ENCODE measurements at places on chromosomes 3 and 15.

GRCh38 chr15:57526076-57526475 lies 65.6 kb upstream of the MYZAP start:
- H3K27me3 ChIP-seq, result no peaks in the 10 kb centered on the region
- no peaks in the 10 kb centered on the region for H3K4me1 ChIP-seq
- H3K27ac ChIP-seq, result no peak overlapping the region
- DNase-seq, result no peak
- no peaks in the 10 kb centered on the region for H3K36me3 ChIP-seq

GRCh38 chr3:171940151-171940649 lies 97.1 kb downstream of the TMEM212 start:
- no peak for DNase-seq
- H3K27me3 ChIP-seq, result no peaks in the 10 kb centered on the region
- no peaks in the 10 kb centered on the region for H3K4me1 ChIP-seq

DNA sequence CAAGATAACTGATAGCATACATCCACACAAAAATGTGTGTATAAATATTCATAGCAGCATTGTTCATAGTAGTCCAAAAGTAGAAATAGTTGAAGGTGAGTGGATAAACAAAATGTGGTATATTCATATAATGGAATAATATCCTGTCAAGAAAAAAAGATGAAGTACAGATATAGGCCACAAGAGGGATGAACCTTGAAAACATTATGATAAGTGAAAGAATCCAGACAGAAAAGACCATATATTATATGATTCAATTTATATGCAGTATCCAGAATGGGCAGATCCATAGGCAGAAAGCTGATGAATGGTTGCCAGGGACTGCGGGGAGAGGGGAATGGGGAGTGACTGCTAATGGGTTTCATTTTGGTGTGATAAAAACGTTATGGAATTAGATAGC lies 54.3 kb upstream of the TNIK start:
- DNase-seq, result no peak
- no peaks in the 10 kb centered on the region for H3K27me3 ChIP-seq
- no peaks in the 10 kb centered on the region for H3K4me1 ChIP-seq

GRCh38 chr3:120661106-120661905 lies 20.7 kb downstream of the HGD start:
- no peaks in the 10 kb centered on the region for H3K27me3 ChIP-seq
- no peak for DNase-seq
- no peak overlapping the region for H3K27ac ChIP-seq
- no peaks in the 10 kb centered on the region for H3K36me3 ChIP-seq
- peaks cover 4% of the 10 kb centered on the region for H3K4me1 ChIP-seq

GRCh38 chr3:72145506-72146380 lies 360.8 kb upstream of the PROK2 start:
- H3K27me3 ChIP-seq, result no peaks in the 10 kb centered on the region
- no peaks in the 10 kb centered on the region for H3K4me1 ChIP-seq
- no peak overlapping the region for H3K27ac ChIP-seq
- H3K36me3 ChIP-seq, result no peaks in the 10 kb centered on the region
- H3K4me3 ChIP-seq, result no peak overlapping the region

- no peak overlapping the region for H3K27ac ChIP-seq
- no peaks in the 10 kb centered on the region for H3K36me3 ChIP-seq
- H3K4me1 ChIP-seq, result peaks cover 5% of the 10 kb centered on the region
- DNase-seq, result no peak
- no peak overlapping the region for H3K4me3 ChIP-seq
These were observed 6.0 kb downstream of the SSR3 start for GRCh38 chr3:156548902-156549301.

DNA sequence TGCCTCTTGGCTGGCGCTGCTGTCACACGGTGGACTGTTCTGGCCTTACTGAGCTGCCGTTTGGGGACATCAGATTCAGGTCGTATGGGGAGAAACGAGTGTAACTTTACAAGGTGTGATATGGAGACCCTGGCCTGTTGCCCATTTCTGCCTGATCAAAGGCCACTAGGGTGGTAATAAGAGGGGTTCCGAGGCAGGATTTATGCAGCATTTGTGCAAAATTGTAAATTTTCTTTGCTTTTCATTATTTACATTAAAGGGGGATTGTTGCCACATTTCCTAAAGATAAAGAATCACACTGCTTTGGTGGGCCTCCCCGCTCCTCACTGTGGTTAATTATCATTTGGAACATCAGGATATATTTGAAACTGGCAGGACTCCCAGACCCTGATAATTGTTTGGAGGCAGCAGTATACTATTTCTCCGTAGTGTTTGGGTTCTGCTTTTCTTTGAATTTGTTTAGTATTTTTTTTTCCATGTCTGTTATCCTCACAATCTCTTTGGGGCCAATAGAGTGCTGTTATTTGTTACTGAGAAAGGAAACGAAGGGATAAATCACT lies 891 bp downstream of the NXPE3 start:
- peaks cover 13% of the 10 kb centered on the region for H3K4me1 ChIP-seq
- H3K27ac ChIP-seq, result peak overlapping the region; percentile 95
- peak overlapping the region; percentile 65 for H3K4me3 ChIP-seq
- H3K36me3 ChIP-seq, result no peaks in the 10 kb centered on the region

GRCh38 chr3:41640076-41640475 lies 321.8 kb downstream of the ULK4 start:
- H3K4me1 ChIP-seq, result no peaks in the 10 kb centered on the region
- no peaks in the 10 kb centered on the region for H3K36me3 ChIP-seq
- no peak overlapping the region for H3K4me3 ChIP-seq
- no peaks in the 10 kb centered on the region for H3K27me3 ChIP-seq
- DNase-seq, result no peak

- H3K36me3 ChIP-seq, result no peaks in the 10 kb centered on the region
- H3K4me1 ChIP-seq, result no peaks in the 10 kb centered on the region
- H3K27me3 ChIP-seq, result no peaks in the 10 kb centered on the region
- H3K27ac ChIP-seq, result no peak overlapping the region
These were observed 1432.1 kb upstream of the GBE1 start for GRCh38 chr3:83193526-83193925.

- no peaks in the 10 kb centered on the region for H3K27me3 ChIP-seq
- peak overlapping the region; percentile 74 for H3K27ac ChIP-seq
- H3K36me3 ChIP-seq, result no peaks in the 10 kb centered on the region
- H3K4me1 ChIP-seq, result peaks cover 16% of the 10 kb centered on the region
These were observed 26.3 kb downstream of the BMF start for GRCh38 chr15:40082195-40082883.

- no peaks in the 10 kb centered on the region for H3K27me3 ChIP-seq
- no peak overlapping the region for H3K4me3 ChIP-seq
- DNase-seq, result no peak
- no peaks in the 10 kb centered on the region for H3K4me1 ChIP-seq
- no peaks in the 10 kb centered on the region for H3K36me3 ChIP-seq
- no peak overlapping the region for H3K27ac ChIP-seq
These were observed 41.5 kb downstream of the PLSCR4 start for GRCh38 chr3:146209371-146209770.

DNA sequence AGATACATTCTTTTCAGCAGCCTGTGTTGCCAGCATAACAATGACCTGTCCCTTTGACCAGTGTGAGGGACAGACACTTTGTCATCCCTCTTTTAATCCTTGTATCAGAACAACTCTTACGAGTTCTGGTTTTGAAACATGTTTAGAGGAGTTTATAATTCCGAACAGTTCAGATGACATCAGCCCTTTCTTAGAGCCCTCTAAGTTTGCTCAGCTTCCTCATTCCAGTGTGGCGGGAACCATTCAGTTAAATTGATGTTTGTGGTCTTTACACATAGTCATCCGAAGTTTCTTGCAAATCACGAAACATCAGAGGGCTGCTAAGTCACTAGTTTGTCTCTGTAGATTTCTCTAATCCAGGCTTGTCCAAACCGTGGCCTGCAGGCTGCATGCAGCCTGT lies 102.5 kb downstream of the AKAP13 start:
- H3K27me3 ChIP-seq, result no peaks in the 10 kb centered on the region
- peaks cover 7% of the 10 kb centered on the region for H3K36me3 ChIP-seq
- no peak overlapping the region for H3K4me3 ChIP-seq
- H3K27ac ChIP-seq, result peak overlapping the region; percentile 75

- H3K27ac ChIP-seq, result no peak overlapping the region
- DNase-seq, result no peak
- H3K4me3 ChIP-seq, result no peak overlapping the region
- no peaks in the 10 kb centered on the region for H3K36me3 ChIP-seq
- H3K4me1 ChIP-seq, result no peaks in the 10 kb centered on the region
These were observed 9.0 kb downstream of the ZNF662 start for GRCh38 chr3:42914771-42915515.

DNA sequence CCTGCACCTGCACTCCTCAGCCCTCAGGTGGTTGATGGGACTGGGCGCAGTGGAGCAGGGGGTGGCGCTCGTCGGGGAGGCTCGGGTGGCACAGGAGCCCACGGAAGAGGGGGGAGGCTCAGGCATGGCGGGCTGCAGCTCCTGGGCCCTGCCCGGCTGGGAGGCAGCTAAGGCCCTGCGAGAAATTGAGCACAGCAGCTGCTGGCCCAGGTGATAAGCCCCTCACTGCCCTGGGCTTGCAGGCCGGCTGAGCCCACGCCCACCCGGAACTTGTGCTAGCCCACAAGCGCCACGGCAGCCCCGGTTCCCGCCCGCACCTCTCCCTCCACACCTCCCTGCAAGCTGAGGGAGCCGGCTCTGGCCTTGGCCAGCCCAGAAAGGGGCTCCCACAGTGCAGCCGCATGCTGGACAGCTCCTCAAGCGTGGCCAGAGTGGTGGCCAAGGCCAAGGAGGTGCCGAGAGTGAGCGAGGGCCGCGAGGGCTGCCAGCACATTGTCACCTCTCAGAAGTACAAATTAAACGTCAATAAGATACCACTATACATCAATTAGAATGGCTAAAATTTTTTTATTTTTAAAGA lies 5.1 kb upstream of the VHL start:
- H3K27ac ChIP-seq, result no peak overlapping the region
- no peaks in the 10 kb centered on the region for H3K4me1 ChIP-seq
- DNase-seq, result no peak
- H3K4me3 ChIP-seq, result no peak overlapping the region

GRCh38 chr3:197366301-197367044 lies 68.1 kb upstream of the DLG1 start:
- H3K4me3 ChIP-seq, result no peak overlapping the region
- peaks cover 40% of the 10 kb centered on the region for H3K4me1 ChIP-seq
- H3K27me3 ChIP-seq, result no peaks in the 10 kb centered on the region
- H3K36me3 ChIP-seq, result no peaks in the 10 kb centered on the region

DNA sequence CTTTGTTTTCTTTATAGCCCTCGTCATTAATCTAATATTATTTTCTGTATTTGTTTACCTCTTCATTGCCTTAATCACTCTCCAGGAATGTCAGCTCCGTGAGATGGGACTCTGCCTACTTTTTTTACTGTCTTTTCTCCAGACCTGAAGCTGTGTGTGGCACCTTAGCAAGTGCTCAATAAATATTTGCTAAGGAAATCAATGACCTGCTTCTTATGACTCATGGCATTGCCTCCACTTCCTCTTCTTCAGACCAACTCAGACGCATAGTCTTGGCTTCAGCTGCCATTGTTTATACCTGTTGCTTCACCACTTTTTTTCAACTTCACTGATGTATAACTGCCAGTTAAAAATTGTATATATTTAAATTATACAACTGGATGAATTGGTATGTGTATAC lies 218.5 kb upstream of the CMC1 start:
- no peaks in the 10 kb centered on the region for H3K36me3 ChIP-seq
- no peak for DNase-seq
- no peak overlapping the region for H3K27ac ChIP-seq
- H3K27me3 ChIP-seq, result no peaks in the 10 kb centered on the region
- H3K4me1 ChIP-seq, result no peaks in the 10 kb centered on the region

- H3K36me3 ChIP-seq, result no peaks in the 10 kb centered on the region
- H3K27me3 ChIP-seq, result no peaks in the 10 kb centered on the region
- H3K4me3 ChIP-seq, result no peak overlapping the region
- no peak overlapping the region for H3K27ac ChIP-seq
- no peaks in the 10 kb centered on the region for H3K4me1 ChIP-seq
- DNase-seq, result no peak
These were observed 59.9 kb upstream of the PPIB start for GRCh38 chr15:64222573-64223366.

DNA sequence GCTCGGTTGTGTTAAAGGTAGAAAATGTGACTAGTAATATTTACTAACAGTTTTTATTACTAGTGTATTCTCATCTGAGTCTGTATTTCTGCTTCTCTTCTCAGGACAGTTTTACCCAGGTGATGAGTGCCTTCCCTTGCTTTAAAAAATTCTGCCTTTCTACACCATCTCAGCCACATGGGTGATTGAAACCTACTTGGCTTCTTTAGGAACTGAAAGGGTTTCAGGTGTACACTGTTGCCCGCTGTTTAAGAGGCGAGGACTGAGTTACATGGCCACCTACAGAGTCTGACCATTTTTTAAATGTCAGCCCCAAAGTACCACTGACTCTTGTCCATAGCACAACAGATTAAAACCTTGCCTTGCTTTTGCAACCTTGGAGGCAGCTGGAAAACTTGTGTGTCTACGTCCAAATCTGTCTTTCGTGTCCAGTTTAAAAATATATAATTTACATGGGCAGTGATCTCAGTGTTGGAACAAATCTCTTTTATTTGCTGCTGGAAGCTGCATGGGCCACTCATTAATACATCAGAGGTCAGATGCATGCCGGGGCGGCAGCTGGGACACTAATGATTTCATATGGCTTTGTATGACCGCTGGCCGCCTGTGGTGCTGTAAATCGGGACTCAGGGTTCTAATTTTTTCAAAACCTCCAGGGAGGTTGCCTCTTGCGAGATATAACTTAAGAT lies 44.6 kb downstream of the TRIM71 start:
- no peak overlapping the region for H3K27ac ChIP-seq
- no peaks in the 10 kb centered on the region for H3K4me1 ChIP-seq
- no peak overlapping the region for H3K4me3 ChIP-seq
- no peaks in the 10 kb centered on the region for H3K36me3 ChIP-seq

- H3K4me1 ChIP-seq, result no peaks in the 10 kb centered on the region
- H3K27me3 ChIP-seq, result no peaks in the 10 kb centered on the region
- no peak for DNase-seq
- H3K4me3 ChIP-seq, result no peak overlapping the region
These were observed 172.7 kb upstream of the TRIM42 start for GRCh38 chr3:140505213-140505612.

DNA sequence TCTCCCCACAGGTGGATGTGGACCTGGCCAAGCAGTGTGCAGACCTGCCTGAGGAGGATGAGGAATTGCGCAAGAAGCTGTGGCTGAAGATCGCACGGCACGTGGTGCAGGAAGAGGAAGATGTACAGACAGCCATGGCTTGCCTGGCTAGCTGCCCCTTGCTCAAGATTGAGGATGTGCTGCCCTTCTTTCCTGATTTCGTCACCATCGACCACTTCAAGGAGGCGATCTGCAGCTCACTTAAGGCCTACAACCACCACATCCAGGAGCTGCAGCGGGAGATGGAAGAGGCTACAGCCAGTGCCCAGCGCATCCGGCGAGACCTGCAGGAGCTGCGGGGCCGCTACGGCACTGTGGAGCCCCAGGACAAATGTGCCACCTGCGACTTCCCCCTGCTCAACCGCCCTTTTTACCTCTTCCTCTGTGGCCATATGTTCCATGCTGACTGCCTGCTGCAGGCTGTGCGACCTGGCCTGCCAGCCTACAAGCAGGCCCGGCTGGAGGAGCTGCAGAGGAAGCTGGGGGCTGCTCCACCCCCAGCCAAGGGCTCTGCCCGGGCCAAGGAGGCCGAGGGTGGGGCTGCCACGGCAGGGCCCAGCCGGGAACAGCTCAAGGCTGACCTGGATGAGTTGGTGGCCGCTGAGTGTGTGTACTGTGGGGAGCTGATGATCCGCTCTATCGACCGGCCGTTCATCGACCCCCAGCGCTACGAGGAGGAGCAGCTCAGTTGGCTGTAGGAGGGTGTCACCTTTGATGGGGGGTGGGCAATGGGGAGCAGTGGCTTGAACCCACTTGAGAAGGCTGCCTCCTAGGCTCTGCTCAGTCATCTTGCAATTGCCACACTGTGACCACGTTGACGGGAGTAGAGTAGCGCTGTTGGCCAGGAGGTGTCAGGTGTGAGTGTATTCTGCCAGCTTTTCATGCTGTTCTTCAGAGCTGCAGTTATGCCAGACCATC lies 8.6 kb downstream of the VPS18 start:
- no peak overlapping the region for H3K4me3 ChIP-seq
- H3K36me3 ChIP-seq, result peaks cover 61% of the 10 kb centered on the region
- H3K27me3 ChIP-seq, result no peaks in the 10 kb centered on the region
- H3K4me1 ChIP-seq, result peaks cover 41% of the 10 kb centered on the region
- DNase-seq, result no peak

Measured in esophagus squamous epithelium (tissue), 5 donors.